ENCODE measurements at places on chromosomes 2 and 18.
A peak's percentile ranks its signal among the peaks of the same experiment; 100 is the strongest.

DNA sequence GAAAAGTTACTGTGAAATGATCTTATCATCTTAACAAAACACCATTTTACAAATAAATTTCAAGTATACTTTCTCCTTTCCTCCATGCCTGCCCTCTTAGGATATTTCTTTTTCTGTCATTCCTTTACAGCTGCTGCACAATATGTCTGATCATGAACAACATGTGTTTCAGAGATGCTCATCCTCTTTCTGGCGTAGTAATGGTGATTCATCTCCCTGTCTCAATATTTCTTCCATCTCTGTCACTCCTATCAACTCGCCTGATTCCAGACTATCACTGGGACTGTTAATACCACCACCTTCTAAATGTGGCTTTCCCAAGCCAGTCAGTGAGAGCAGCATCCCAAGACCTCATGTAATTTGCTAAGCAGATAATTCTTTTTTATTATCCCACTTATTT is 290.5 kb downstream of the GULP1 start:
- DNase-seq = no peak

- DNase-seq = peak; percentile 59
Measured at GRCh38 chr2:101307950-101308431, 510 bp downstream of the RNF149 start.

GRCh38 chr2:129479892-129480291 is 499.6 kb upstream of the RAB6C start:
- no peak for DNase-seq

GRCh38 chr18:77529492-77530176 is 280.0 kb downstream of the GALR1 start:
- DNase-seq = no peak

GRCh38 chr2:228767196-228767595 is 503.9 kb downstream of the PID1 start:
- no peak for DNase-seq

- DNase-seq = no peak
Measured at GRCh38 chr2:16405551-16405950, 260.1 kb downstream of the CYRIA start.

DNA sequence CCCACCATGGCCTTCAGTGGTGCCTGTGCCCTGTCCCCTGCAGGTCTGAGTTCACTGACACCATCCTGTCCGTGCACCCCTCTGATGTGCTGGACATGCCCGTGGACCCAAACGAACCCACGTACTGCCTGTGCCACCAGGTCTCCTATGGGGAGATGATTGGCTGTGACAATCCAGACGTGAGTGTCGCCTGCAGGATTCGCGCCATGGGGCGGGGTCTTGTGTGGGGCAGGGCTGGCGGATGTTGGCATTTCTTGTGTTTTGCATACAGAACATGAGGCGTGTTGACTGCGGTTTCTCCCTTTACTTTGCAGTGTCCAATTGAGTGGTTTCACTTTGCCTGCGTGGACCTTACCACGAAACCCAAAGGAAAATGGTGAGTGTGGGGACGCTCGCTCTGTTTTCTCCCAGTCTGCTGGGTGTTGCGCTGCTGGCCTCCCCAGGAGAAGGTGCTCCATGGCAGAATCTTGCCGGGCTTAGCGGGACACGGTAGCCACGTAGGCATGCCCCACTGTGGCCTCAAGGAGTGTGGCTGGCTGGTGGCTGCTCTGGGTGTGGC is 11.5 kb upstream of the D2HGDH start:
- DNase-seq = no peak

GRCh38 chr2:223578846-223579245 is 23.3 kb downstream of the SCG2 start:
- DNase-seq = no peak

GRCh38 chr2:79909521-79909920 is 395.0 kb downstream of the LRRTM1 start:
- no peak for DNase-seq

DNA sequence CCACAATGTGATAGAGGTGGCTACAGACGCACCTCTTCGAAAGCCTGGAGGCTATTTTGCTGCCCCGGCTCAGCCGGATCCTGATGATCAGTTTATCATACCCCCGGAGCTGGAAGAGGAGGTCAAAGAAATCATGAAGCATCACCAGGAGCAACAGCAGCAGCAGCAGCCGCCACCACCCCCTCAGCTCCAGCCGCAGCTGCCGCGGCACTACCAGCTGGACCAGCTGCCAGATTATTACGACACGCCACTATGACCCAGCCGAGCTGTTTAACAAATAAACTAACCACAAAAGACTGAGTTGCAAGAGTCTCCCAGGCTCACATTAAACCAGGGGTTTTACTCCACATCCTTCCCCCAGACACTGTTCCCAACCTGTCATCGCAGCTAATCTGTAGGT is 263.8 kb downstream of the PHLPP1 start:
- DNase-seq = no peak

- no peak for DNase-seq
Measured at GRCh38 chr2:224532931-224533330, 52.2 kb downstream of the CUL3 start.

- no peak for DNase-seq
Measured at GRCh38 chr2:200845669-200846325, 18.7 kb downstream of the CLK1 start.

- DNase-seq = no peak
Measured at GRCh38 chr2:3001615-3002560, 375.7 kb downstream of the EIPR1 start.

DNA sequence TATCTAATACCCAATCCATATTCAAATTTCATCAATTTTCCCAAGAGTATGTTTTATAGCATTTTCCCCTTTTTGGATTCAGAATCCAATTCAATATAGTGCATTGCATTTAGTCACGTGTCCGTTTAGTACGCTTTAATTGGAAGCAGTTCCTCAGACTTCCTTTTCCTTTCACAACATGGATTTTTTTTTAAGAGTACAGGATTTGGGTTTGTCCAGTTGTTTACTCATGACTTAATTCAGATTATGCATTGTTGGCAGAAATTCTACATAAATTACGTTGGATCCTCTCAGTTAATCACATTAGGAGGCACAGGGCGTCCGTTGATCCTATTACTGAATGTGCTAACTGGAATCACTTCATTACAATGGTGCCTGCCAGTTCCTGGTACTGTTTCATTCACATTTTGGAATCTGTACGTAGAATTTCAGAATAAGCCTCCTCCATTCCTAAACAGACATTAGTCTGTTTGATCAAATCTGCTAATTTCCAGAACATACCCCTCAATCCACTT is 70.0 kb upstream of the ATIC start:
- no peak for DNase-seq

DNA sequence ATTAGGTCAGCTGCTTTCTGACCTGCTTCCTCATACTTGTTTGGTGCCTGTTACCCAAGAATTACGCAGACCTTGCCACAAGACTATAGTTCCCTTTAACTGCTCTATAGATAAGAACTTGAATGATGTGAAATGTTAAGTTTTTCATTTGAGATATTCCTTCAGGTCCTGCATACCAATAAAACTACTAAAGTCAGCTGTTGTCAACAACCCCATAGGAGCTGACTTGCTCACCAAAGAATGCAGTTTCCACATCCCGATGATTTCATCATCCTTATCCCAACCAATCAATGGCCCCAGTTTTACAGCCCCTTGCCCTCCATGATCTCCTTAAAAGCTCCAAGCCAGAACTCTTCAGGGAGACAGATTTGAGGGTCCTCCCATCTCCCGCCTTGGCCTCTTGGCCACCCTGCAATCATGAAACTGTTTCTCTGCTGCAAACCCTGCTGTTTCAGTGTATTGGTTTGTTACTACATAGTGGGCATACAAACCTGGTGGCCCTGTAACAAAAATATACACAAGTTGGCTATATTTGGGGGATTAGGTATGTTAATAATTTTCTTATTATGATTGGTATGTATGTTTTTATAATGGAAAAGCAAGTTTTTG is 396.3 kb upstream of the CHST9 start:
- no peak for DNase-seq

GRCh38 chr2:165839610-165840009 is 45.6 kb upstream of the GALNT3 start:
- DNase-seq = no peak
